ENCODE measurements at places on chromosomes 11 and 22. TPM values are rescaled to one million over a fixed set of nuclear protein-coding genes. Genes with fewer than 3 reads are reported as not detected.

DNA sequence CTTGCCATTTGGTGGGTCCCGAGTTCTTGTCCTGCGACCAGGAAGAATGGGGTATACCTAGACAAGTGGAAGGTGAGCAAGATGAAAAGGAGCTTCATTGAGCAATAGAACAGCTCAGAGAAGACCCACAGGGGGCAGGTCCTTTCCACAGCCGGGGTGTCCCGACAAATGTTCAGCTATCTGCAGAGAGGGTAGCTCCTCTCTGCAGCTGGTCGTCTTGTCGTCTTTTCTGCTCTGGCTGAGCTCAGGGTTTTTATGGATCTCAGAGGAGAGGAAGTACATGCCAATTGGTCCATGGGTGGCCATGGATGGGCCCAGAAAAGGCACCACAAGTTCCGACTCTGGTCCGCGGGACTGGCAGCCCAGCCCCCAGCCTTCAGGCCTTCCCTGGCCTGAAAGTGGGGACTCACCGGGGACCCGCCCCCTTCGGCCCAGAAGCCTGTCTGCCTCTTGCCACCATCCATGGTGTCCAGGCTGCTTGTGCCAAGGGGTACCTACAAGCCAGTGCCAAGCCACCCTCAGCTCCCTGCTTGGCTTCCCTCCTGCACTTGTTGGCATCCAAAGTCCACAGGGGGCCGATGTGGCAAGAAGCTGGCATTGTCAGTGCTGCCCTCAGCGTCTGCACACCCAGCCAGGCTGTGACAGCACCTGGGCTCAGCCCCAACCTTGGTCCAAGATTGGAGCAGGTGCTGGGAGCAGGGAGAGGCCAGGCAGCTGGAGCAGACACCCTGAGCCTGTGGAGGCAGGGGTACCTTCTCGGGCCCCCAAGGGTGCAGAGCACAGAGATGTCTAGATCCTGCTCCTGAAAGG lies 438.9 kb downstream of the TBC1D22A start:
- no peak for DNase-seq

GRCh38 chr11:7924536-7924935 lies 6.5 kb downstream of the OR10A6 start:
- no peak for DNase-seq

HOATZ gene
- 0.19 TPM for polyA plus RNA-seq

DAGLA gene
- 3.3 TPM for polyA plus RNA-seq

ESAM gene
- 73.1 TPM for polyA plus RNA-seq
